ENCODE measurements at places on chromosomes 2 and 18. TPM values are rescaled to one million over a fixed set of nuclear protein-coding genes. Genes with fewer than 3 reads are reported as not detected.

PDCD1 gene
- not detected for total RNA-seq

RAMP1 gene
- 113 TPM for total RNA-seq

POTEC gene
- not detected for total RNA-seq

C2orf80 gene
- not detected for total RNA-seq

SPHKAP gene
- 2.2 TPM for total RNA-seq

GAL3ST2 gene
- total RNA-seq = not detected

DNA sequence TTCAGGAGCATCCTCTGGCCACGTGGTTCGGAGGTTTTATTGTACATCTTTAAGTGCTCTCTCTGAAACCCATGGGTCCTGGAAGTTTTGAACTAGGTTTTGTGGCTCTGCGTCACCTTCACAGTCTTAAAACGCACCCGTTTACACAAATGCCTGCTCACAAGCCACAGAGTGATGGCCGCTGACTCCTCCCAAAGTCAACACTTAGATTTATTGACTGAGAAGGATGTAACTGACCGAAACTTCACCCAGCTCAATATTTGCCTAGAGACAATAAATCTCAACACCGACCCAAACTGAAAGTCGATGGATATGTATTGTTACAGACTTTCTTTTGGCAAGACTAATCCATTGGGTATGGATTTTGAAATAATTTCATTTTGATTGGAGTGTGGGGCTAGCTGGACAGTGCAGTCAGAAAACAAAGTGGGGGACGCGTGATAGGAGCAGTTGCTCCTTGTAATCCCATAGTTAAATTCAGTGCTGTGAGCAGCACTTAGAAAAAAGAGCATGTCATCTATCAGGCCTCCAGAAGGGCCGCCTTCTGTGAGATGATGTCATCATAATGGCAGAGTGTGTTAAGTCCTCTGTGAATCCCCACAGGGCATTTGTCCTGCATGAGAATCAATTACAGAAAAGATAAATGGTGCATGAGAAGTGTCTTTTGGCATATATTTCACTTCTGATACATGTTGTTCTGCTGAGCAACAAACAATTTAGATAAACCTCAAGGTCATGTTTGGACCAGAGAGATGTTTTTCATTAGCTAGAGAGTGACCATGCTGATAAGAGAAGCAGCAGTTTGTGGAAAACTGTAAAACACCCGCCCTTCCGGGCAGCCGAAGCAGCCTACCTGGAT is 183.7 kb downstream of the INO80D start:
- DNase-seq = peak; percentile 76

- no peak for DNase-seq
These were observed 34.4 kb upstream of the PARD3B start for GRCh38 chr2:204510709-204511420.

- no peak for DNase-seq
These were observed 5.3 kb upstream of the FOSL2 start for GRCh38 chr2:28387082-28387960.

DNA sequence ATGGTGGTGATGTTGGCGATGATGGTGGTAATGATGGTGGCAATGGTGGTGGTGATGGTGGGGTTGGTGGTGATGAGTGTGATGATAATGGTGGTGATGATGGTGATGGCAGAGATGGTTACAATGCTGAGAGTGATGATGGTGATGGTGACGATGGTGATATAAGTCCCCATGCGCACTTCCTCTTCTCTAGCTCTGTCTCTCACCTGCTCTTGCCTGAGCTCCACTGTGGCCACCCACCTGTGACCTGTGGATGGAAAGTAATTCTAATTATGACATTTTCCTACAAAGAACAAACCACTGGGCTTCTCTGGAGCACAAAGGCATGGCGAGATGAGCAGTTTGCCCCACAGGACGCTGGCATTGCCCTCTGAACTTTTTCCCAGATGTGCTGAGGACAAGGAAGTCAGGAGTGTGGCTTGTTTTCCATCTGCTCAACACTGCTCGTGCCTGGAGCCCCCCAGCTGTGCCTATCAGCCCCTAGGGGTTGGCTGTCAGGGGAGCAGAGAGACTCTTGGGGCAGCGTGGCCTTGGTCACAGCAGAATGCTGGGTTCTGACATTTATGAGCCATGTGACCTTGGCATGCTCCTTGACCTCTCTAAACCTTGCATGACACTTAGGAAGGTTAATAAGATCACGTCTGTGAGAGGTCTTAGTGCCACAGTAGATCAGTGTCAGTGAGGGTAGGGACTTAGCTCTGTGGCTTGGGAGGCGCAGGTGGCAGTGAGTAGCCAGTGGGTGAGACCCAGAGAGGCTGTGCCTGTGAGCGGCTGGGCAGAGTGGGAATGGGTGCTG is 68.4 kb downstream of the RRM2 start:
- DNase-seq = no peak

- DNase-seq = no peak
These were observed 32.6 kb upstream of the KCMF1 start for GRCh38 chr2:84938194-84938879.

All from stomach (tissue), 19 donors.